ENCODE measurements at places on chromosomes 2 and 18. TPM values are rescaled to one million over a fixed set of nuclear protein-coding genes. Genes with fewer than 3 reads are reported as not detected.

The DNAH7 gene
- not detected for total RNA-seq

The LYG1 gene
- 1.5 TPM for total RNA-seq

The IKZF2 gene
- 2.8 TPM for total RNA-seq

The C1QL2 gene
- not detected for total RNA-seq

The TUBA4B gene
- not detected for total RNA-seq

Measured in activated T-helper 1 cell treated with anti-CD3 and anti-CD28 coated beads, Interleukin-12 subunit alpha, Interleukin-12 subunit beta, Interleukin-2, Interleukin-4 antibody, amounts not matched to agents 30 ng/mL and 10 ng/mL and 1 ng/mL, durations not matched to agents 14 hours and 24 hours and 36 hours (primary cell).